ENCODE measurements at places on chromosomes 1 and 21.

DNA sequence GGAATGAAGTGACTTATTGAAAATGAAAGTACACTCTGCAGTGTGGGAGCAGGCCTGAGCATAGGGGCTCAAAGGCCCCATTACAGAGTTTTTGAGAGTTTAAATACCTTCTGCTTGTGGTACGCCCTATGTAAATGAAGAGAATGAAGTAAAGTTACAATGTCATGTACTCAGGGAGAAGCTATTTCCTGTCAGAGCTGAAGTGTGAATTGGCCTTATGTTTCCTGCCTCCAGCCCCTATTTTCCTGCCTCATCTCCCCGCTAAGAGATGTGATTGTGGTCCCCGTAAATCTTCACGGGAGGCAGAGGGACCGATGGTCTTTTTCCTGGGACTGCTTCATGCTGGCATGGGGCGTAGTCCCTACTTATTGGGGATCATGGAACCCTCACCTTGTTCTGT, 2.5 kb upstream of the ZNF683 start:
- DNase-seq = no peak

GRCh38 chr1:210340311-210340710, 11.6 kb downstream of the HHAT start:
- DNase-seq = no peak

- DNase-seq = no peak
These were observed 14.1 kb downstream of the MFSD2A start for GRCh38 chr1:39969048-39969447.

- DNase-seq = no peak
These were observed 30.5 kb downstream of the TMEM53 start for GRCh38 chr1:44643721-44644334.

DNA sequence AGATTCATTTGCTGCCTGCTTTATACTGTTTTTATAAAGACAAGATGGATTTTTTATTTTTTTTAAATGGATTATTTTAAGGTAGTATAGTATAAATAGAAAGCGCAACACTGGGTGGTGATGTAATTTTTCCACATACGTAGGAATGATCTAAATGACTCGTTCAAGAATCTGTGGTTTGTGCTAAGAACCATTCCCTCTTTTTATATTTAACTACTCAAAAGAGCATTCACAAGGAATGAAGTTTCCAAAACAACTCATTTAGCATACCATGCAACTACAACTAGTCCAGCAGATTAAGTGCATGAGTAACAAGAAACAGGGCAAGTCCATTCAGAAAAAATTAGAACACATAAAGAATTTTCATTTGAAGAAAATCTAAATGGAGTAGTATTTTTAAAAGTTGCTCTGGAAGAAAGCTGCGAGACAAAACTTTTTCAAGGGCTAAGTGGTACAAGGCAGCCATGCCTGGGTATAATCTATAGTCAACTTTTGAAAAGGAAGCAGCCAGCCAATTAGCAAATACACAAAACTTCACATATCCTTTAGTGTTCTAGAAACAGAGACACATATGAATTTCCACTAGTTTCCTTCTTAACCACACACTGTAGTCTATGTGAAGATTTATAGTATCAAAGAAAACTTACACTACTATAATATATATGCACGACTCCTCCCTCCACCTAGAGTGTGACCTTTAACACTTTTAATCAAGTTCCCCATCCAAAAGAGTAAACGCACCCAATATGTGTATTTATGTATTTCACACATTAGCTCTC, 23.4 kb downstream of the GTF2B start:
- peak; percentile 54 for DNase-seq

GRCh38 chr1:208979776-208980175, 603.7 kb upstream of the CAMK1G start:
- peak; percentile 7 for DNase-seq

GRCh38 chr21:24367936-24368335, 1239.3 kb downstream of the MRPL39 start:
- peak; percentile 30 for DNase-seq

DNA sequence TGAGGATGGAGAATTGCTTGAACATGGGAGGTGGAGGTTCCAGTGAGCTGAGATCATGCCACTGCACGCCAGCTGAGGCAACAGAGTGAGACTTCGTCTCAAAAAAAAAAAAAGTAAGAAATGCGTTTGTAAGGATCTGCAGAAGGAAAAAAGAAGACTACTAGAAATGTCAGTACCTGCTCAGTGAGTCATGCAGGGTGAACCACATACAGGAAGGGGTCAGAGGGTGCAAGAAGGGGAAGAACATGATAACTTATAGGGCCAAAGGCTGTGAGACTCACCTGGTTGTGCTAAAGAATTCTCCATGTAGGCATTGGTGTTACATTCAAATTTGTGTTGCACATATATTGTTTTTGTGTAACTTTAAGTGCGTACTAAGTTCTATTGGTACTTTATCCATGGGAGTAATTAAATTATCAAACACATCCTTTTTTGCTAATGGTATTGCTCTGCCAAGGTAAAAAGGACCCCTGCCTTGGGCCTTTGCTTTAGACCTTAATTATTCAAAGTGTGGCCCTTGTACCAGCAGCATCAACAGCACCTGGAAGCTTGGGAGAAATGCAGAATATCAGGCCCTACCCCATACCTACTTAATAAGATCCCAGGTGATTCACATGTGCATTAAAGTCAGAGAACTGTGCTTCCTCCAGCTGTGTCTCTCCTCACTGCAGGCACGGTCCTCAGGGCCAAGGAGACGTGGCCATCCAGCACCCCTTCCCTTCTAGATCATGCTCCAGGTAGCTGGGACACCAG, 96.4 kb upstream of the PPP2R5A start:
- no peak for DNase-seq

DNA sequence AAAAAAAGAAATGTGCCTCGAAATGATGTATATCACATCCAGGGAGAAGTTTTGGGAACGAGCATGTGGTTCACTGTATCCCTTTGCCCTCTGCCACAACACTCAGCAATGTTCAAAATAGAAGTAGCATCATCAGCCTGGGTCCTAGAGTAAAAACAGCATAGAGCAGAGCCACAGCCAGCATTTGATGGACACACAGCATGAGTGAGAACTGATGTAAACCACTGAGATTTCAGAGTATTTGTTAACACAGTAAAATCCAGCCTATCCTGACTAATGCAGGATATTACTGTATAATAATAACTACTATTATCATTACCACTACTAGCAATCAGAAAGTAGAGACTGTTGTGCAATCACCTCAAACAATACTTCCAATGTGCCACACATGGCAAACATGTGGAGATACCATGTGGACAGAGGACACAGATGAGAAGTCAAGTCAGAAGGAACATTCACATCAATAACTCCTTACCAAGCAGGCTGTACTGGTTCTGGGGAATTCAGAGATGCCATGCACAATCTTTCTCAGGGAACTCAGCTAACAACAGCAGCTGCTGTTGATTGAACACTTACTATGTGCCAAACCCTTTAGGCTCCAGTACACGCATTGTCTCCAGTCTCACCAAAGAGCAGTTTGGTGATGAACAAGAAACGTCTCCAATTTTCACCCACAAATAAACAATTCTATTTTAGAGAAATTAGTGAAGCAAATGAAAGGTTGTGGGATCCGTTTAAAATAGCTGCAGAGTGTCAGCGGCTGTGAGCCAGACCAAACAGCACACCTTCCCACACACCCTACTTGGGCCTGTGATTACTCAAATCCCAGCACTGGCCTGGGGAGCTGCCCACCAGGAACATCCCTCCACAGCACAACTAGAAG, 16.6 kb upstream of the GFI1 start:
- no peak for DNase-seq

GRCh38 chr1:244314921-244315559, 136.7 kb downstream of the ADSS2 start:
- peak; percentile 28 for DNase-seq

- no peak for DNase-seq
These were observed 378.5 kb downstream of the PLPP3 start for GRCh38 chr1:56200896-56201295.

- DNase-seq = no peak
These were observed 22.1 kb upstream of the IL10 start for GRCh38 chr1:206794294-206794908.

- DNase-seq = no peak
These were observed 2.7 kb upstream of the OLIG2 start for GRCh38 chr21:33022828-33023573.

- no peak for DNase-seq
These were observed 16.3 kb downstream of the LRRC71 start for GRCh38 chr1:156936721-156937220.

DNA sequence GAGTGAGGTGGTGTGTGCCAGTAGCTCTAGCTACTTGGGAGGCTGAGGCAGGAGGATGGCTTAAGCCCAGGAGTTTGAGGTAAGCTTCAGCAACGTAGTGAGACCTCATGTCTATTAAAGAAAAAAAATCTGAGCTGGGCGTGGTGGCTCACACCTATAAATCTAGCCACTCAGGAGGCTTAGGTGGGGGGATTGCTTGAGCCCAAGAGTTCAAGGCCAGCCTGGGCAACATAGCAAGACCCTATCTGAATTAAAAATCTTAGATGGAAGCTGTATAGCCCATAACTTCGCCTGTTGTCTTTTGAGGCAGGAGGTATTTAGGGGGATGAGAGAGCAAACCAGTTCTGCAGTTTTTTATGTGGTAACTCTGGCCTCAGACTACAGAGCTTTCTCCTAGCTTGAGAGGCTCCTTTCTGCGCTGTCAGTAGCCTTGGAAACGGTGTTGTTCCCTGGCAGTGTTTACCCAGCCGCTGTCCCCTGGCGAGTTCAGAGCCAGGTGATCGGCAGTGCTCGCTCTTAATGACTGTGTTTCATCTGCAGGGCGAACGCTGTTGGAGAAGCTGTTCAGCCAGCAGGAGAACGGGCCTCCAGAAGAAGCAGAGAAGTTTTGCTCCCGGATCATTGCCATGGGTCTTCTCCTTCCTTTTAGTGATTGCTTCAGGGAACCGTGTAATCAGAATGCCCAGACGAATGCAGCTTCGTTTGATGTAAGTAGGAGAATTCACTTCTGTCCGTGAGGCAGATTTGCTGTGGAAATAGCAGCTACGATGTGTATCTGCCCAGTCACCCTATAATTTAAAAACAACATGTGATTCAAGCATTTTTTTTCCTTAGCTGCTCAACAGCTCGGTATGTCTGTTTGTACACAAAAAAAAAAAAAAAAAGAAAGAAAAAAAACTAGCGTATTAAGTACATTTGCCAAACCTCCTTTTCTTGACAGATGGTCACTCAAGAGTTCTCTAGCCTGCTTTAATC, 31.2 kb downstream of the FMN2 start:
- peak; percentile 26 for DNase-seq

DNA sequence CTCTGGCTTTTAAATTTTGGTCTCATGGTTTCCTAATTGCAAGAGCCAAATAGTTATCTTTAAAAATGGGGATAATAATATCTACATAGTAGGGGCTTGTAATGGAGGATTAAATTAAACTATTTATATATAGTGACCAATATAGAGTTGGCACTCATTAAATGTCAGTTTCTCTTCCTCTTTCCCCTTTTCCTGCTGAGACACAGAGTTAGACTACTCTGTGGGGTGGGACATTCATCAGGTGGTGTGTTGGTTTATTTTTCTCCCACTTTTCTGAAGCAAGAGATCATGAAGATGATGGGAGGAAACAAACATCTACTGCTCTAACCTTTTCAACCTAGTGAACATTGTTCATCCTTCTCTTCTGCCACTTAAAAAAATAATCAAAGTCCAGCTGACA, 17.3 kb upstream of the RAP1A start:
- no peak for DNase-seq

GRCh38 chr1:58340185-58340584, 206.3 kb downstream of the OMA1 start:
- no peak for DNase-seq

DNA sequence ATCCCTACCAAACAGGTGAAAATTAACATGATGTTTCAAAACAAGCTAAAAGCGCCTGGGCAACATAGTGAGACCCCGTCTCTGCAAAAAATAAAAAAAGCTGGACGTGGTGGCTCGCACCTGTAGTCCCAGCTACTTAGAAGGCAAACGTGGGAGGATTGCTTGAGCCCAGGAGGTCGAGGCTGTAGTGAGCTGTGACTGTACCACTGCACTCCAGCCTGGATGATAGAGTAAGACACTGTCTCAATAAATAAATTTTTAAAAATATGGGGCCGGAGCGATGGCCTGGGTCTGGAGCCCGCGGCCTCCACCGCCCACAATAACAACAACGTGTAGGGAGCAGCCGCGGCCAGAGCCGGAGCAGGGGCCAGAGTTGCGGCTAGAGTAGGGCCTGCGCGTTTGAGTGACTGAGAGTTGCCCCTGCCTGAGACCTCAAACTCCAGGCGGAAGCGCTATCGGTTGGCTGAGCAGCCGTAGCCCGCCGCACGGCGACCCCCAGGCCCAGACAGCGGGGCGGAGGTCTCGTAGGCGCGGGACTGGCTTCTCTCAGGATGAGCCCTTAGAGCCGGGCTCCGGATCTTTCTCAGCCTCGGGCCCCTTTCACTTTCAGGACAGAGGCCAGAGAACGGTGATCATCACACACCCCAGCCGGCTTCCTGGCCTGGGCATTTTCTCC, 41.4 kb downstream of the ZMYM1 start:
- peak; percentile 13 for DNase-seq

- DNase-seq = peak; percentile 15
These were observed at the start of gene HOOK1 for GRCh38 chr1:59814901-59815825. Gene HOOK1, plus strand, starts transcription at chr1:59814949. Its CDS starts 169 bp downstream, at chr1:59815118.

DNA sequence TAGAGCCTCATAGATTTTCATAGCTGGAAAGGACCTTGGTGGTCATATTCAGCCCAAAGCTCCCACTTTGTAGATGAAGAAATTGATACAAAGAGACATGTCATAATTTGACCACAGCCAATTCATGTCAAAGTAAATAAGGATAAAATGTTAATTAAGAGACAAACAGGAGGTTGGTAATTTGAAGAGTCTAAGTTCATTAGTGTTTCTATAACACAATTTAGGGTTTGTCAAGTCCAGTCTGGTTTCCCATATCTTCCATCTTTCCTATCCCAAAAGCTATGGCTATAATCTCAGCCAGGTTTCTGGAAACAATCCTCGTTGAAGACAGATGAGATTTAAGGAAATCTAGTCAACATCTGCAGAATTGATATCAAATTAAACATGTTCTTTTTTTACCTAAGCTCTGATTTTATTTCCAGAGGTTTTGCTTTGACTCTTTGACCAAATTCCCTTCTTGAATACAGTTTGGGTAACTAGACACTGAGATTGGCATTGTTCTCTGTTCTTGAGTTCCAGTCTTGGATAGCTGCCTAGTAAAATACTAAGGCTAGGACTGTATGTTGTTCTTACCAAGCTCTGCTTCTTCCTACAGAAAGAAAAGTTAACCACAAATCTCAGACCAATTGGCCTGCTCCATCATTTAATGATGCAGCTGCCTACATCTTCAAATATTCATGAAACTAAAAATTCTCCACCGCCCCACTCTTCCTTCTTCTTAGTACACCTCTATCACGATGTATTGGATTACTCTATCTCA, 62.0 kb downstream of the SLC44A5 start:
- no peak for DNase-seq

DNA sequence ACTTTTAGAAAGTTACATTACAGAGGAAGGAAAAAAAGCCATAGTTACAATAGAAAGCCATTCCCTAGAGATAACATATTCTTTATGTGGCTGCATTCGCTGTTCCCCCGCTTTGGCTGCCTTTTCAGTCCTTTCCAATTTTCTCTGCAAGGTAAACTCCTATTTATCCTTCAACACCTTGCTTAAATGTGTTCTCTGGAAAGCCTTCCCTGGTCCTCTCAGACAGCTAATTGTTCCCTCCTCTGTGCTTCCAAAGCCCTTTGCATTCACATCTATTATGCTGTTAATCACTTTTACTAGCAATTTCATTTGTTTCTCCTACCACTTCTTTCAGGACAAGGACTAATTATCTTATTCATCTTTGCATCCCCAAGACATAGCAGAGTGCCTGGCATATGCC, 1.6 kb downstream of the PHC2 start:
- no peak for DNase-seq

- peak; percentile 46 for DNase-seq
These were observed 101.3 kb upstream of the ACTL8 start for GRCh38 chr1:17653728-17654351.

GRCh38 chr1:234611225-234611846, 1.4 kb upstream of the IRF2BP2 start:
- peak; percentile 88 for DNase-seq
